ENCODE measurements at places on chromosomes 1 and 21.
A peak's percentile ranks its signal among the peaks of the same experiment; 100 is the strongest.

- DNase-seq: no peak
Measured at GRCh38 chr21:45332981-45333582, 45.4 kb upstream of the POFUT2 start.

- DNase-seq: no peak
Measured at GRCh38 chr1:213605732-213606131, 382.0 kb upstream of the PROX1 start.

DNA sequence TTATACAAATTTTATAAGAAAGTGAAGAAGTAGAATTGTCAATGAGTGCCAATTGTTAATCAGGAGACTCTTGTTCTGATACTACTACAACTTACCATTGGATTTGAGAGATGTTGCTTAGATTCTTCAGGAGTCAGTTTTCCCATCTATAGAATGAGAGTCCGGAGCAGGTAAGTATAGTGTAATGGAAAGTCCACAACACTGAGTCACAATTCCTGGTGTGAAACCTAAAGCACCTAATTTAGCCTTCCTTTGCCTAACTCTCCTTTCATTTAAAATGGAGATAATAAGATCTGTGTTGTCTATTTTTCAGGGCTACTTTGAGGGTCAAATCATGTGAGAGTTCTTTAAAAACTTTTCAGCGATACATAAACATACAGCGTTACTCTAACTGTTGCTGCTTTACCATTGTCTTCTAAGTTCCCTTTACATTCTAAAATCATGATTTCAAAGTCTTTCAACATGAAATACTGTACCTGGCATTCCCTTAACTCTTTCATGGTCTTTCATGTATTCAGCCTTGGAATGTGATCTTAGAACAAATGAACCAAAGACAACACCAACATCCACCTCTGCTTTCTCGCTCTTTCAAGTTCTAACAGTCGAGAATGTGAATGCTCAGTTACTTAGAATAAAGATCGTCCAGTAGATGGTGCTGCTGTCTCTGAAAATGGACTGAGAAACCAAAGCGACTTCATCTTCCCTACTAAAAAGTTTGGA is 90.9 kb downstream of the SLC30A10 start:
- DNase-seq: no peak

DNA sequence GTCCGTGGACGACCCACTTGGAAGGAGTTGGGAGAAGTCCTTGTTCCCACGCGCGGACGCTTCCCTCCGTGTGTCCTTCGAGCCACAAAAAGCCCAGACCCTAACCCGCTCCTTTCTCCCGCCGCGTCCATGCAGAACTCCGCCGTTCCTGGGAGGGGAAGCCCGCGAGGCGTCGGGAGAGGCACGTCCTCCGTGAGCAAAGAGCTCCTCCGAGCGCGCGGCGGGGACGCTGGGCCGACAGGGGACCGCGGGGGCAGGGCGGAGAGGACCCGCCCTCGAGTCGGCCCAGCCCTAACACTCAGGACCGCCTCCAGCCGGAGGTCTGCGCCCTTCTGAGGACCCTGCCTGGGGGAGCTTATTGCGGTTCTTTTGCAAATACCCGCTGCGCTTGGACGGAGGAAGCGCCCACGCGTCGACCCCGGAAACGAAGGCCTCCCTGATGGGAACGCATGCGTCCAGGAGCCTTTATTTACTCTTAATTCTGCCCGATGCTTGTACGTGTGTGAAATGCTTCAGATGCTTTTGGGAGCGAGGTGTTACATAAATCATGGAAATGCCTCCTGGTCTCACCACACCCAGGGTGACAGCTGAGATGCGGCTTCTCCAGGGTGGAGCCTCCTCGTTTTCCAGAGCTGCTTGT is 32.4 kb downstream of the PRMT2 start:
- no peak for DNase-seq

DNA sequence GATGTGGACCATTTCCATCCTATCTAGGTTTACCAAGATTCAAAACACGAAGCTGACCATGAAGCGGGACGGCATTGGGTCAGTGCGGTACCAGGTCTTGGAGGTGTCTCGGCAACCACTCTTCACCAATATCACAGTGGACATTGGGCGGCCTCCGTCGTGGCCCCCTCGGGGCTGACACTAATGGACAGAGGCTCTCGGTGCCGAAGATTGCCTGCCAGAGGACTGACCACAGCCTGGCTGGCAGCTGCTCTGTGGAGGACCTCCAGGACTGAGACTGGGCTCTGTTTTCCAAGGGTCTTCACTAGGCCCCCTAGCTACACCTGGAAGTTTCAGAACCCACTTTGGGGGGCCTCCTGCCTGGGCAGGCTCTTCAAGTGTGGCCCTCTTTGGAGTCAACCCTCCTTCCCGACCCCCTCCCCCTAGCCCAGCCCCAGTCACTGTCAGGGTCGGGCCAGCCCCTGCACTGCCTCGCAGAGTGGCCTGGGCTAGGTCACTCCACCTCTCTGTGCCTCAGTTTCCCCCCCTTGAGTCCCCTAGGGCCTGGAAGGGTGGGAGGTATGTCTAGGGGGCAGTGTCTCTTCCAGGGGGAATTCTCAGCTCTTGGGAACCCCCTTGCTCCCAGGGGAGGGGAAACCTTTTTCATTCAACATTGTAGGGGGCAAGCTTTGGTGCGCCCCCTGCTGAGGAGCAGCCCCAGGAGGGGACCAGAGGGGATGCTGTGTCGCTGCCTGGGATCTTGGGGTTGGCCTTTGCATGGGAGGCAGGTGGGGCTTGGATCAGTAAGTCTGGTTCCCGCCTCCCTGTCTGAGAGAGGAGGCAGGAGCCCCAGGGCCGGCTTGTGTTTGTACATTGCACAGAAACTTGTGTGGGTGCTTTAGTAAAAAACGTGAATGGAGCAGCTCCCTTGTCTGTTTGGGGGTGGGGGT is 864 bp upstream of the CCDC24 start:
- DNase-seq: no peak

DNA sequence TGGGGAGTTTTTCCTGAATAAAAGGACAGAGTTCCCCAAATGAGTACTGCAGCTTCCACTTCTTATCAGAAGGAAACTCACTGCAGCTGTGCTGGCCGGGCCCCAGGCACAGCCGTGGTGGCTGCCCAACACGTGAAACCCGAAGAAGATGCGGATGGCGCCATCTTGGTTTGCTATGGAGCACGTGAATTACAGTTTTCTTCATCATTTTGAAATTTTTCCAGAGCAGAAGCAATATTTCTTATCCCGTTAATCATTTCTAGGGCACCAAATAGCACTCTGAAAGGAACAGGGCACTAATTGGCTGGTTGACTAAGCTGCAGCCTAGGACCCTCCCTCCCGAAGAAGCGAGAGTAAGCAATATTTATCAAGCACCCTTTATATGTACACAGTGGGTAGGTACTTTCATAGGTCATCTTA is 63.2 kb upstream of the EPS8L3 start:
- DNase-seq: no peak

DNA sequence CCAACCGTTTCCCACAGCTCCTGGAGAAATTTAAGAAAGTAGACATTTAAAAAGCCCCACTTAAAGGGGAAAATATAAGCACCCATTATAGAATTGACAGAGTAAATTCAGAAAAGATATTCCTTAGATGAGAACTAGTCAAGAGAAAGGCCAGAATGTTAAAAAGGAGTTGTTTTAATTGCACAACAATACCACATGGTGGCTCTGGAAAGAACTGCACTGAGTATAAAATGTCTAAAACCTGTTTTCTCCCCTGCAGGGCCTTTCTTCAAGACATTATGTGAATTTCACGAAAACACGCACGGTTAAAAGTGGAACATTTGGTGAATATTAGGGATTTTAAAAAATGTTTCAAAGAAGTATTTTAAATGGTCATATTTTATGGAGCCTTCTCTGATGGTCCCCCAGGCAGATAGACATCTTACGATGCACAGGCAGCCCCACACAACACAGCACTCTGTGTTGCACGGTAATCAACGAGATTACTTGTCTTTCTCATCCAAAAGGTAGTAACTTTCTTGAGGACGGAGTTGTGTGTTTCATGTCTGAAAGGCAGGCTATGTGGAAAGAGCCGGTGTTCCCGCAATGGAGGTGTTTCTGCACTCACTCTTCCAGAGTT is 101.9 kb downstream of the PRRX1 start:
- no peak for DNase-seq

GRCh38 chr1:162200096-162200847 is 130.8 kb downstream of the NOS1AP start:
- no peak for DNase-seq

- DNase-seq: peak; percentile 98
Measured at GRCh38 chr1:32464716-32465577, at the start of gene ZBTB8B. ZBTB8B (plus strand) TSS chr1:32465072; CDS start chr1:32470625, 5,553 bp downstream.

DNA sequence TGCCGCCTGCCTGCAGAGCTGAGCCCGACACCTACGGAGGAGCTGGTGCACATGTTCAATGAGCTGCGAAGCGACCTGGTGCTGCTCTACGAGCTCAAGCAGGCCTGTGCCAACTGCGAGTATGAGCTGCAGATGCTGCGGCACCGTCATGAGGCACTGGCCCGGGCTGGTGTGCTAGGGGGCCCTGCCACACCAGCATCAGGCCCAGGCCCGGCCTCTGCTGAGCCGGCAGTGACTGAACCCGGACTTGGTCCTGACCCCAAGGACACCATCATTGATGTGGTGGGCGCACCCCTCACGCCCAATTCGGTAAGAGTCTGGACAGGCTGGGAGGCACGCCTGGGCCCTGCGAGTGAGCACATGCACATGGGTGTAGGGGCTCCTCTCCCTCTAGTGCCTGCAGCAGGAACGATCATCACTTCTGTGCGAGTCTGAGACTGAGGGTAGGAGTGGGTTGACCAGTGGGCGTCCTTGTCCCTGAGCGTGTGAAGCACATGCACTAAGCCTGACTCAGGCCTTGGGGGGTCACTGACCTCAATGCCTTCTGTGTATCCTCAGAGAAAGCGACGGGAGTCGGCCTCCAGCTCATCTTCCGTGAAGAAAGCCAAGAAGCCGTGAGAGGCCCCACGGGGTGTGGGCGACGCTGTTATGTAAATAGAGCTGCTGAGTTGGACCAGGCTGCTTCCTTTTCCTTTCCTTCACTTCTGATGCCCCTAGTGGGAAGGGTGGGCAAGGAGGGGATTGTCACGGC is 6.9 kb downstream of the DMAP1 start:
- no peak for DNase-seq

DNA sequence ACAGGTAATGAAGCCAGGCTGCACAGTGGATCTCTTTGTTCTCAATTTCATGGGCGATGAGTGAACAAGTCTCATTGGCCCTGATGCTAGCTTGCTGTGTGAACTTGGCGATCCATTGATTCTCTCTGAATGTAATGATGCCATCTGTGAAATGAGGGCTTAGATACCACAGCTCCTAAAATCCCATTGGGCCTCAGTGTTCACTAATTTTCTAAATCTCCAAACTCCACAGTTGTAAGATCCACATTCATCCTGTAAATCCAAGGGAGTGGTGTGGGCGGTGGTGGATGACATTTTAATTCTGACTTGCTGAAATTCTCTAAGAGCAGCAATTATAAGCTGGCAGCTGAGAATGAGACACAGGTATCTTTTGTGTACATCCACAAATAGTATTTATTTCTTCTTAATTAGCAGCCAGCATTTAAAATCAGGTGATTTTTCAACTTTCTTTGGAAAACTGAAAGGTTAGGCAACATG is 9.6 kb upstream of the ACTL8 start:
- no peak for DNase-seq

- DNase-seq: no peak
Measured at GRCh38 chr1:192579010-192579738, 3.6 kb downstream of the RGS1 start.

DNA sequence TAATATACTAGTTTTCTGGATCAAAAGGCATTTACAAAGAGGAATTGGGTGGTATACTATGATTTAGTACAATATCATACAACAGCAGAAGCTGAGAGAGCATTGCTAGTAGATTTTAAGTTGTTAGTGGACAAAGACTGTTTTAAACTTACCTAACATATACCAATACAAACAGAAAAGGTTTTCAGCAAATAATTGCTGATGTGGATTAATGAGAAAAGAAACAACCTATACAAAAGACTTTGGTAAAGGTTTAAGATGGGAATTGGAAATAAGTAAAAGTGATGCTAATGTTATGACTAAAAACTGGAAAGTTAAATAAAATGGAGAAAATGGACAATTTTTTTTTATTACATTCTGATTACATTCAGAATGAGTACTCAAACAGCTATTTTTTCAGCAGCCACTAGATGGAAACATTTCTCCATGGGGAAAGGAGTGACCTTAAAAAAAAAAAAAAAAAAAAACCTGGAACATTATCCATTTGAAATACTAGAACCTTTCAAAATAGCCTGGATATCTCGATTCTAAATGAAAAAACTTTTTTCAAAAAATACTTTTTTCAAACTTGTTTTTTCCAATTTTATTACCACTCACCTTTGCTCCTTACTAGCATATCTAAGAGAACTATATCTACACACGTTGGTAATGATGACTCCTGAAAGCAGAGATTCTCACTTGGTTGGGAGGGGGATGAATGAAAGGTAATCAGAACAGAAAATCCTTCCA is 55.4 kb downstream of the EPRS1 start:
- no peak for DNase-seq

- DNase-seq: no peak
Measured at GRCh38 chr21:45920824-45921600, 60.6 kb upstream of the COL6A1 start.

GRCh38 chr1:39214998-39215873 is 10.7 kb downstream of the MACF1 start:
- no peak for DNase-seq

- DNase-seq: no peak
Measured at GRCh38 chr1:154141240-154141639, 13.6 kb downstream of the NUP210L start.

- no peak for DNase-seq
Measured at GRCh38 chr1:42484382-42484781, 21.3 kb downstream of the CCDC30 start.

GRCh38 chr1:91872000-91872399 is 14.0 kb downstream of the TGFBR3 start:
- DNase-seq: no peak

DNA sequence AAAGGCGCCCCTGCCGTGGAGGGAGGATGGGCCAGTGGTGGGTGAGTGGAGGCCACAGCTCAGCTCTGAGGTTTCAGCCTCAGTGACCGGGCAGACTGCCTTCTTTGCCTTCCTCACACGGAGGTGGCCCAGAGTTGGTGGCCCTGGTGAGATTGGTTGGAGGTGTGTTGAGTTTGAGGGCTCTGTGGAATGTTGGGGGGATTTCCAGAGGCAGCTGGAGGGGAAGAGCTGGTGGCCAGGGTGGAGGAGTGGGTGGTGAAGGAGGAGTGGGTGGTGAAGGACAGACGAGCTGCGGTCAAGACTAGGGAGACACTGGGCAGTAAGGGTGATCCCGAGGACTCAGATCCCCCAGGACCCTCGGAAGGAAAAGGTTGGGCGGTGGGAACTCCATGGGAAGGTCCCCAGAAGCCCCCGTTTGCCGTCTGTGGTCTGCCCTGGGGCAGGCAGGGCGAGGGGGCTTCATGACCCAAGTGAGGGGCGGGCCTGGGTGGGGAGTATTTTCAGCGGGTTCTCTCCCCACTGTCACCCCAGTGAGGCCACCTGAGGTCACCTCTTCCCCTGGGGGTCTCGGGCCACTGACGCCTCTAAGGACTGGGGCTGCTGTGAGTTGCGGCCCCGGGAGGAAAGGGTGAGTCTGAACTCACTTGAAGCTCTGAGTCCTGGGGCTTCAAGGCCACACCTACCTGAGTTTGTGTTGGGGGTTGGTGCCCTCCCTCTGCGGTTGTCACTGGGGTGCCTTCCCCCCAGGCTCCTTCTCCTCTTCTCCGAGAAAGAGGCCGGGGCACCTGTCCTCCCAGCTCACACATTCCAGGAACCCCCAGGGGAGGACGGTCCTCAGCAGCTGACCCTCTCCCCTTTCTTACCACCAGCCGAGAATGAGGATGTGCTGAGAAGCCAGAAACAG is 22.7 kb upstream of the PIK3CD start:
- no peak for DNase-seq

Data from NCI-H187 treated with DMSO at 0.1 percent for 48 hours (cell line).